Activated CD8-positive, alpha-beta memory T cell treated with anti-CD3 and anti-CD28 coated beads for 48 hours (primary cell): ENCODE measurements at places on chromosomes 1 and 21.

DNA sequence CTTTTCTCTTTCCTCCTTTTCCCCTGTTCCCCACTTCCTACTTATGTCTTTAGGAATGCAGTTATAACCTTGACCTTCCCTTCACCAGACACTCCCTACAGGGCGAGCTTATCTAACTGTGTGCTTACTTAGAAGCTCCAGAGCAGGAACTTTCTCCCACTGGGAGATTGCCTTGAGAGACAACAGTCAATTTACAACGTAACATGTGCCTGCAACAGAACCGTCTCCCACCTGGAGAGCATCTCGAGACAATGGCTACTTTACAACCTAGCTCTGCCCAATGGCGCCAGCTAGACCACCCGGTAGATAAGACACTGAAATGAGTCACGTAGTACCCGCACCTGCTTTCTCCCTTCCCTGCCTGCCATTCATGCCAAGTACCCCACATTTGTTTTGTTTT lies 16.7 kb downstream of the HMGN1 start:
- no peak for DNase-seq

- DNase-seq: no peak
Observed at GRCh38 chr1:113949007-113949406, 19.9 kb downstream of the HIPK1 start.

- no peak for DNase-seq
Observed at GRCh38 chr1:246280551-246280950, 226.5 kb downstream of the SMYD3 start.

- DNase-seq: no peak
Observed at GRCh38 chr1:188027613-188028012, 1198.9 kb downstream of the PLA2G4A start.
